Left renal cortex interstitium (tissue), 4 donors: ENCODE measurements at places on chromosomes 5 and 9. TPM values are rescaled to one million over a fixed set of nuclear protein-coding genes. Genes with fewer than 3 reads are reported as not detected.

The PCDHB12 gene
- 6.3 TPM for polyA plus RNA-seq

The NDUFAF2 gene
- 29.7 TPM for polyA plus RNA-seq

- DNase-seq: no peak
Observed at GRCh38 chr9:132637351-132637750, 32.4 kb downstream of the DDX31 start.

DNA sequence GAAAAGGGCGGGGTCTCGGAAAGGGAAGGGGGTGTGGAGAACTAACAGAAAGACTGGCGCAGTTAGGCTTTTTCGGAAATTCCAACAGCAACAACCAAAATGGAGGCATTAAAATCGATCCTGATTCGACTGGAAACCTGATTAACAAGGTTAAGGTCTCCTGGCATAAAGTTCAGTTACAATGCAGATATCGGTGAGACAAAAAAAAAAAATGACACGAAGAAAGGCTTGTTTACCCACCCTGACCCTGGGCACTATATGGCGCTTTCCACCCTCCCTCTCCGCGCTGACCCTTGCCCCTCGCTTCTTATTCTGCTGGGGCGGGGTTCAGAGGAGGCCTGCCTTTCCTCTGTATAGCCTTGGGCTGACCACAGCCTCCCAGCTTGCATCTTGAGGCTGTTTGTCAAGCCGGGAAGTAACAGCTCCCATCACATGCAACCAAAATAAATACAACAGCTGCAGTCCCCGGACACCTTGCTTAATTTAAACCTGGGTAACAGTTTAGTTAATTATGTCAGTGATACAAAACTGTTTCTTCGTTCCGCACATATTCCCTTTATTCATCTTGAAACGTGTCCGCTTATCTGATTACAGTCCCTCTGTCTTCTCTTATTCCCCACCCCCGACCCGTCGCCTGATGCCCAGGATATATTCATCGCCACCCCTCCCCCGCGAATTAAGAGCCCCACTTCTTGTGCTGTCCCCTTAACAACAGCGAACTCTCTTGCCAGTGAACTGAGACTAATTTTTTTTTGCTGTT is 795 bp upstream of the PJA2 start:
- DNase-seq: peak; percentile 32

GRCh38 chr5:67233075-67233474 is 36.5 kb upstream of the CD180 start:
- no peak for DNase-seq

- DNase-seq: no peak
Observed at GRCh38 chr9:91144769-91145168, 216.9 kb downstream of the AUH start.
